ENCODE measurements at places on chromosomes 5 and 9. TPM values are rescaled to one million over a fixed set of nuclear protein-coding genes. Genes with fewer than 3 reads are reported as not detected.

The TUSC1 gene
- 13.7 TPM for total RNA-seq

The PCDHA1 gene
- 0.12 TPM for total RNA-seq

The ENTPD2 gene
- not detected for total RNA-seq

The OBP2B gene
- not detected for total RNA-seq

The OLFM1 gene
- total RNA-seq, result 37.9 TPM

The CKS2 gene
- 381 TPM for total RNA-seq

The ZMYND19 gene
- total RNA-seq, result 23.9 TPM

Data from NCI-H460 (cell line).